Erythroblast (primary cell): ENCODE measurements at places on chromosomes 7 and 10.

- no peak for DNase-seq
These were observed 18.9 kb upstream of the PNLIPRP3 start for GRCh38 chr10:116408719-116409118.

GRCh38 chr10:43227911-43228782, 38.7 kb downstream of the RASGEF1A start:
- no peak for DNase-seq

GRCh38 chr10:86182150-86182549, 184.4 kb downstream of the GRID1 start:
- no peak for DNase-seq

- DNase-seq: no peak
These were observed at the start of gene GPR15LG for GRCh38 chr10:84173501-84173929. GPR15LG (plus strand) TSS chr10:84173801; CDS start chr10:84173852, 51 bp downstream.

GRCh38 chr10:26983156-26983555, 117.1 kb downstream of the ANKRD26 start:
- DNase-seq: no peak

GRCh38 chr7:24384362-24385030, 100.5 kb downstream of the NPY start:
- no peak for DNase-seq

GRCh38 chr7:133272336-133272735, 19.5 kb downstream of the EXOC4 start:
- no peak for DNase-seq

DNA sequence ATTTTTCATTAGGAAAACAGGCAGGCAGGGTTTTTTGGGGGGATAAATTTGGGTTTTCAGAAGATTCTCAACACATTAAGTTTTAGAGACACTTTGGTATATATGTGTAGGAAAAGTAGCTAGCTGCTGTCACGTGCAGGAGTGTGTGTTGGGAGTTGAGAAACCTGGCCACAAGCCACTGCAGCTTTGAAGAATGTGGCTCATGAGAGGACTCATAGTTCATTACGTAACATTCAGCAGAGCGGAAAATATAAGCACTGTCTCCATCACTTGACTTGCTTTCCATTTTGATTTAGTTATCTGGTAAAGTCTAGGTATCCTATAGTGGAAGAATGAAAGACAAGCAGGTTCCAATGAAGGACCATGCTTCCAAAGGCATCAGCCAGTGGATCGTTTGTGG, 31.2 kb downstream of the SMNDC1 start:
- DNase-seq: peak; percentile 60

DNA sequence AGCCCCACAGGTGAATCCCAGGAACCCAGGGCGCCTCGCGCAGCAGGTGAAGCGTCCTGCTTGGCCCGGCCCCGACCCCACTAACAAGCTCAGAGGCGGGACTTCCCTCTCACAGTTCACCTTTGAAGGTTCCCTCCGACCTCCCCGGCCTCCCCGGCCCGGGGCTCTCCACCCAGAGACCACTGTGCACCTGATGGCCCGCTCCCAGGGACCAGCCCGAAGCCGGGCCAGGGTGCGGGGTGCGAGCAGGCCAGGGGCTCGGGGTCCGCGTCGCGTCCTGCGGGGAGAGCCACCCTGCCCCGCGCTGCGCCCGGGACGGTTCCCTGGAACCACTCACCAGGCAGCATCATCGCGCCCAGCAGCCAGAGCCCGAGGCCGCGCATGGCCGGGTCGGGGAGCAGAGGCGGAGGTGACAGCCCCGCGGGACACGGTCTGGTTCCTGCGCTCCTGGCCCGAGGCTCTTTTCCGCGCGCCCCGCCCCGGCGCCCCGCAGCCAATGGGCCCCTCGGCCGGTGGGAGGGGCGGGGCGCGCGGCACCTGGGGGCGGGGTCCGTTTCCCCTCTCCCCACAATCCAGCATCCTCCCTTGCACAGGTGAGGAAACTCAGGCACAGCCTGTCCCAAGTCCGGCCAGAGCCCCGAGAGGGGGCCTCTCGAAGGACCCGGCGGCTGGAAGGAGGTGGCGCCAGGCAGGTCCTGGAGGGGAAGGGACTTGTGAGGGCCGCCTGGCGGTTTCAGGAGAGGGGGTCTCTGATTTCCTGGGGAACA, at the start of gene ADAM8:
Gene ADAM8, minus strand, starts transcription at position 434 of the 767 bp plus-strand sequence. Its CDS starts 51 bp downstream, at position 383.
- peak; percentile 65 for DNase-seq

GRCh38 chr7:48420206-48420605, 248.9 kb downstream of the ABCA13 start:
- no peak for DNase-seq

DNA sequence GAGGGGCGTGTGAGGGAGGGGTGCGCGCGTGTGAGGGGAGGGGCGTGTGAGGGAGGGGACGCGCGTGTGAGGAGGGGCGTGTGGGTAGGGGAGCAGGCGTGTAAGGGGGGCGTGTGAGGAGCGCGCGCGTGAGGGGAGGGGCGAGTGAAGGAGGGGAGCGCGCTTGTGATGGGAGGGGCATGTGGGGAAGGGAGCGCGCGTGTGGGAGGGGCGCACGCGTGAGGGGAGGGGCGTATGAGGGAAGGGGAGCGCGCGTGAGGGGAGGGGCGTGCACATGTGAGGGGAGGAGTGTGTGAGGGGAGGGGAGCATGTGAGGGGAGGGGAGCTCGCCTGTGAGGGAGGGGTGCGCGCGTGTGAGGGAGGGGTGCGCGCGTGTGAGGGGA, 19.1 kb downstream of the MXI1 start:
- peak; percentile 93 for DNase-seq

GRCh38 chr10:81219758-81220157, 655.2 kb upstream of the NRG3 start:
- DNase-seq: no peak

DNA sequence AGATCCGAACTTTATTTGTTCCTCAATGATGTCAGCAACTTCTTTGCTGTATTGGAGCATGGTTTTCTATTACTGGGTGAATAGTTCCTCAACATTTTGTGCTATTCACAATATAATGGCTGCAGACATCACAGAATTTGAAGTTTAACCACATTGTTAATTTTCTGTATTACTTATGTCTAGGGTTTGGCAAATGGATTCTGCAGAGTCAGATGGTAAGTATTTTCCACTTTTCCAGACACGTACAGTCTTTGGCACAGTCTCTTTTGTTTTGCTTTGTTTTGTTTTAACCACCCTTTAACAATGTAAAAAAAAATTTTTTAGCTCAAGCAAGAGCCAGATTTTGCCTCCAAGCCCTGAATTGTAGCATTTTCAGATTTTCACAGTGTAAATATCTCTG, 36.8 kb upstream of the FOXK1 start:
- DNase-seq: no peak

DNA sequence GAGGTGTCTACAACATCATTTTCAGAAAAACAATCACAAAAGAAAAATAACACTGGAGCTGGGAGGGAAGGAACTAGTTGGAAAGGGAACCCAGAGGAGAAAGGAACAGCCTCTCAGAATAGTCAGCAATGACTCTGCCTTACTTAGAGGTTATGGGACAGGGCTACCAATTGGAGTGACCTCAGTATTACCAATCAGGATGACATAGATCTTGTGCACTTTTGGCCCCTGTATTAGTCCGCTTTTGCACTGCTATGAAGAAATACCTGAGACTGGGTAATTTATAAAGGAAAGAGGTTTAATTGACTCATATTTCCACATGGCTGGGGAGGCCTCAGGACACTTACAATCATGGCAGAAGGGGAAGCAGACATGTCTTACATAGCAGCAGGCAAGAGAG, 99.7 kb upstream of the SDK1 start:
- DNase-seq: no peak

DNA sequence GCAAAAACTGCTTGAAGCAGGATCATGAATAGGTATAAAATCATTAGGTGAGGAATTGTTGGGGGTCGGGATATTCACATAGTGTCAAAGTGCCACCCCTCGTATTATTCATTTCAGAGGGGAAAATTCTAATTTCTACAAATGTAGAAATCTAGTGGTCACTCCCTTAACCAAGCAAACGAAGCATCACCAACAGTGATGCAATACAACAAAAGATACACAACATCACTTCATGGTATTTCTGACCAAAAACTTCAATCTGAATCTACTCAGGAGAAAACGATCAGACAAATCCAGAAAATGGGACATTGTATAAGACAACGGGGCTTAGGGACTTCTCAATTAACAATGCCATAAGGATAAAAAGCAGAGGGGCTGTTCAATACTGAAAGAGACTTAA, 26.3 kb upstream of the FAM170B start:
- DNase-seq: no peak

GRCh38 chr10:112365451-112365850, 8.5 kb upstream of the ACSL5 start:
- DNase-seq: no peak

DNA sequence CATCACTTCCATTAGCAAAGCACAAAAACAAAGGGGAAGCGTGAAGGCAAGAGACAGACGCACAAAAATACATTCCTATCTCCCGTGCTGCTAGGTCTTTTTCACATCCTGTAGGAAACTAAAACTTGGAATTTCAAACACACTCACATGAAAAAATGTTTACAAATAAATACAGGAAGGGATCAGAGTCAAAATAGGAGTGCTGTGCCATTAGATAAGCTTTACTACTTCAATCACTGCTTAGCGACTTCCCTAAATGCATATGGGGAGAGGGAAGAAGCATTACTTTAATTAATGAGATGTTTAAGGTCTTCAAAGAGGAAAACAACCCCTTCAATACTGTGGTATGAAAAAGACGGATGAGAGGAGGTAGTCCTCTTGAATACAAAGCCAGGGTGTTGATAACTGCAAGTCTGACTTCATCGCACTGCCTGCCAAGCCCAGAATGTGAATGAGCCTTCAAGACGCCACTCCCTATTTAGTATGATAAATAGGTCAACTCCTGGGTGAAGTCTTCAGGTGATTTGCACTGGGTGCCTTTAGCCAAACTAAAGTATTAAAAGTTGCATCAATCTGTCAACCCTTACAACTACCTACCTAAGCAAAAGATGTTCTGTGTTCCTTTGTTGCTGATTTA, 13.9 kb downstream of the PARD3 start:
- no peak for DNase-seq

GRCh38 chr7:86930554-86931307, 128.7 kb downstream of the ELAPOR2 start:
- no peak for DNase-seq

- DNase-seq: no peak
These were observed 35.3 kb downstream of the PCBD1 start for GRCh38 chr10:70853038-70853437.

- DNase-seq: no peak
These were observed 98.4 kb upstream of the GJD4 start for GRCh38 chr10:35506741-35507140.

DNA sequence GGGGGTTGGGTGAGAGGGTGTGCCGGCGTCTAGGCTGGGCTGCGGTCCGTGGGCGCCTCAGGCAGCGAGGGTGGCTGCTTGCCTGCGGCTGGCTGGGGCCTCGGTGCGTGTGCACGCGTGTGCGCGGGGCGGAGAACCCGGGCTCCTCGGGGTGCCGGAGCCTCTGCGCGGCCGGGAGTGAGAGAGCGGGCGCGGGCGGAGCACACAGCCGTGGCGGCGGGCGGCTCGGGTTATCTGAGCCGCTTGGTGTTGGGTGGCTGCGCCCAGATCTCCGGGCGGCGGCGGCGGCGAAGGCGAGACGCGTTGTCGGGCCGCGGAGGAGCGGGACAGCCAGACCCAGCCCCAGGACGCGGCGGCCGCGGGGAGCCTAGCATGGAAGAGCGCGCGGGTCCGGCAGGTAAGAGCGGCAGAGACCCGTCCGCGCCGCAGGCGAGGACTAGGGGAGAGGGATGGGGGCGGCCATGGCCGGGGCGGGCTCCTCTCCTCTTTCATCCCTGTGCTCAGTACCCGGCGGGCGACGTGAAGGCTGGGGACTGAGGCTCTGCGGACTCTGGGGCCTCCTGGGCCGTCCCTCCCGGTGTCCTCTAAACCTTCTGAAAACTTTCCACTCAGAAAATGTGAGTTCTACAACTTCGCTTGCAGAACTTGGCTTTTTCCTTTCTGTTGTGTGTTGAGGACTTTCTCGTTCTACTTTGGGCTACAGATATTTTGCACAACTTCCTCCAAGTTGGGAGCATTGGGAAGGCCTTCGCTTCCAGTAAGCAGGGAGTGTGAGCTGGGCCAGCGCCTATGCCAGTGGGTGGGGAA, 9.8 kb upstream of the PAX2 start:
- DNase-seq: peak; percentile 16

DNA sequence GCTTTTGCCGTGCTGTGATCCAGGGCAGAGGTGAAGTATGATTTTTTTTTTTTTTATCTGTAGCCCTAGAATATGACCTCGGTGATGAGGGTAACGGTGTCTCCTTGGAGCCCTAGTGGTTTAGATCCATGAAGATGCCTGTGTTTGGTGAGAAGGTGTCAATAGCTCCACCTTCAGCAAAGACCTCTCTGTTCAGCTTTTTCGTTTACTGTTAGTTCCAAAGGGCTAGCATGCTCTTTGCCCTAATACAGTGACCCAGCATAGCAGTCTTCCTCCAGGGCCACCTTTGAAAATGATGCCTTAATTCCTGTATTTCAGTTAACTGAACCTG, 746 bp upstream of the MRPS16 start:
- peak; percentile 55 for DNase-seq

GRCh38 chr7:39360766-39361165, 205.4 kb upstream of the YAE1 start:
- DNase-seq: no peak

DNA sequence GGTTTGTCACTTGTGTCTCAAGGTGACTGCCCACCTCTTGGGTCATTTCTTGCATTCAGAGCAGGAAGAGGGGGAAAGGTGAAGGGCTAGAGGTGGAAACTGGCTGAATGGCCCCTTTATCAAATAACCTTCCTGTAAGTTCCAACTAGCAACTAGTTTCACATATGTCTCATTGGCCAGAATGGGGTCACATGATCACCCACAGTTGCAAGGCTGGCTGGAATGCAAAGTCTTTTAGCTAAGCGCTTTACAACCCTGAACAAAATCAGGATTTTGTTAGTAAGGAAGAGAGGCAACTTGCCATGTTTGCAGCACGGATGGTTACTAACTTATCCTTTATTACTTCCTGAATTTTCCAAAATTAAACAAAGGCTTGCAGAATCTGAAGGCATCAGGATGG, 156.3 kb downstream of the EMX2 start:
- no peak for DNase-seq

DNA sequence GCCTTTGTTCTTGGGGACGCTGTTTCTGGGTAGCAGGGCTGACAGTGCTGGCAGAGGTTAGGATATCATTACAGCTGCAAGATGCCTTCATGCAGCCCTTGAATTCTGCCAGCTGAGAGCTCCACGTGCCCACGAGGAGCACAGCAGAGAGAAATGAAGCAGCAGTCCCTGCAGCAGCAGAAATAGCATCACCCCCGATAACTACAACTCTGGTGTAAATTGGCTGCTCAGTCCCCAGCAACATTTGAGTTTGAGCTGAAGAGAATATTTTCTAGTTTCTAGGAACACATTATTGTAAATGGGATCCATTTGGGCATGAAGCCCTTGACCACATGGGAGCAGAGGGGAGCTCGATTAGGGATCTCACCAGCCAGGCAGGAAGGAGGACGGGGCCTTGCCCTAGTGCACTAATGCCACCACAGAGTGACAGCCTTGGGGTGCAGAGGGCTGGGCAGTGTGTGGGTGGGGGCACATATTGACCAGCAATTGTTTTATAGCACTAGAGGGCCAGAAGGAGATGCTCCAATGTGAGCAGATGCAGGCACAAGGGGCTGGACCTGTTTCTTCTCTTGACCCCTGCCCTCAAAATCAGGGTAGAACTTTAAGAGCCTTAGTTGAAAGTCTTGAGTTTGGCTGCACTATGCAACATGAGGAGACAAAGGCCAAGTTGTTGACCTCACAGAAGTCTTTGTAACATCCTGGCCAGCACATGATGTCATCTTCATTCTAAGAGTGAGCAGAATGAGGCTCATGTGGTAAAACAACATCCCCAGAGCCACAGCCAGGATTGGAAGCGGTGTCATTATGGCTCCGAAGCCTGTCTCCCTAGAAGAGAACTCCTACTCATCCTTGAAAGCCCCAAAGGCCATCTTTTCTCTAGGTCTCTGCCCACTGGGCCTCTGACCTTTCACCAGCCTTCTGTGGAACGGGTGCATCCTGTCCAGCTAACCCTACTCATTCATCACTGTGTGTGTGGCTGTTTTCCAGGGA, 52.6 kb downstream of the ADCY1 start:
- no peak for DNase-seq
